ENCODE measurements at places on chromosomes 4 and X.
A peak's percentile ranks its signal among the peaks of the same experiment; 100 is the strongest.

GRCh38 chr4:184282251-184282713 is 64.6 kb upstream of the ENPP6 start:
- DNase-seq: peak; percentile 82

DNA sequence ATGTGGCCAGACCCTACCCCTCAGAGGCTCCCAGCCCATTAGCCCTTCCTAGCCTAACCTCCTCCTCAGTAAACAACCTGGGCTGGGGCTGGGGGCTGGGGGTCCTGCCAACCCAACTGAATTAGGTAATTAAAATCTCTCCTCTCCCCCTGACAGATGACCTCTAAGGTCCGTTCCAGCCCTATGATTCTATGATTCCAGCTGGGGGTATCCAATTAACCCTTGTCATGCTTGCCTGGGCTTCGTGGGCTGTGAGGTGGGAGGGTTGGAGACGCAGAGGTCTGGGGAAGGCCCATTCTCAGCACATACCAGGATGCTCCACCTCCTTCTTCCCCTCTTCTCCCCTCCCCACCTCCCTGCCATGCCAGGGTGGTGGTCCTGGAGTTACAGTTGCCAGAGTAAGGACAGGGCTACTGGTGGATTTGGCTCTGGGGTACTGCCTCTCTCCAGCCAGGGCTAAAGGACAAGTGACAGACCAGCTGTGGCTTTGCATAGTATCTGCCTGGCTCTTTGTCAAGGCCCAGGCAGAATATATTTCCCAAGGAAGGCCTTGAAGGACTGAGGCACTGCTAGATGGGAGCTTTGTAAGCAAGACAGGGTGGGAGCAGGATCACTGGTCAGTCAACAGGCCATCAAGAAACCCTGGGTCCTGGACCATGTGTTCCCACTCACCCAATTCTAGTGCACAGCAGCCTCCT is 82.1 kb downstream of the EFNB1 start:
- no peak for DNase-seq

GRCh38 chrX:69431420-69431819 is 72.7 kb upstream of the NALF2 start:
- DNase-seq: no peak

- no peak for DNase-seq
Observed at GRCh38 chr4:126993351-126993750, 639.4 kb upstream of the INTU start.

DNA sequence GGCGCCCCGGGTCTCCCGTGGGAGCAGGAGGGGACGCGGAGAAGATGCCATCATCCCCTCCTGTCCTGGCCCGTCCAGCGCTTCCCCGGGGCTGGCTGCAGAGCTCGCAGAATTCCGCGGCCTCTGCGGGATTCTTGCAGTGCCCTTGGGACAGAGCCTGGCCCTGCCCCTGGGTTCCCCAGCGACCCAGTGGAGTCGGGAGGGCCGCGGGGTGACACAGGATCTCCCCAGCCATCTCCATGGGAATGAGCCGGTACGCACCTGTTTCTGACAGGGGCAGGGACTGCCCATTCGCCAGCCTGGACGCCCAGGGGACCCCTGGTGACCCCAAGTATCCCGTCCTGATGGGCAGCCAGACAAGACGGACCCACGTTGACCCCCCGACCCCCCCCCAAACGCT is 482 bp downstream of the FAM9C start:
- no peak for DNase-seq

DNA sequence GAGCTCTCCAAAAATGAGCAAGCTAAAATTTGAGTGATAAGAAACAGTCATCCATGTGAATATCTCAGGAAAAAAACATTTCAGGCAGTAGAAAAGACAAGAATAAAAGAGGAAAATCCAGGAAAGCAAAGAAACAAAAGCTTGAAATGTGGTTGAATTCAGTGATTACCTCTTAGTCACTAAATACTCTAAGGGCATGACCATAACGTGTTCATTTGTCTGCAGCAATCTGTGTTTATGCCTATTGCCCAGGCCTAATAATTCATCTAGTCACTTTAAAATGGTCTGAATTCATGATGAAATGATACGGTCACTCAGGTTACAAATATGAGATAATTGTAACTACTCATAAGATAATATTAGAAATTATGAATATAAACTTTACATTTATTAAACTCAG is 837.9 kb downstream of the STPG2 start:
- no peak for DNase-seq

- no peak for DNase-seq
Observed at GRCh38 chrX:107755721-107756120, 19.9 kb downstream of the TSC22D3 start.

DNA sequence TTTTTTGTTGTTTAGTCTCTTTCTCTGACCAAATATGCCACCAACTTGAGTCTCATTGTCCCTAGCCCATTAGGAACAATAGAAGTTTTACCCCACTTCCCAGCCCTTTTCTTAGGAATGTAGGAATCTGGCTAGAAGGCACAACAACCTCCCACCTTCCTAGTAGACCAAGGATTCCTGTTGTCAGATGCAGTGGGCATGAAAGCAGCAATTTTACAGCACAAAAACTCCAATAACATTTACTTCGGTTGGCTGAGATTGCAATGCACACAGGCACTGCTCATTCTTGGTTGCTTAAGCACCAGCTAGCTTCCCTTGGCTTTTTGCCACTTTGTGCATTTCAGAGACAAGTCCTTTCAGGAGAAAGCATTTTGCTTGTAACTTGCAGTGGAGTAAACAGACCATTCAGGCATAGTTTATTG is 312.8 kb downstream of the TENM3 start:
- no peak for DNase-seq

DNA sequence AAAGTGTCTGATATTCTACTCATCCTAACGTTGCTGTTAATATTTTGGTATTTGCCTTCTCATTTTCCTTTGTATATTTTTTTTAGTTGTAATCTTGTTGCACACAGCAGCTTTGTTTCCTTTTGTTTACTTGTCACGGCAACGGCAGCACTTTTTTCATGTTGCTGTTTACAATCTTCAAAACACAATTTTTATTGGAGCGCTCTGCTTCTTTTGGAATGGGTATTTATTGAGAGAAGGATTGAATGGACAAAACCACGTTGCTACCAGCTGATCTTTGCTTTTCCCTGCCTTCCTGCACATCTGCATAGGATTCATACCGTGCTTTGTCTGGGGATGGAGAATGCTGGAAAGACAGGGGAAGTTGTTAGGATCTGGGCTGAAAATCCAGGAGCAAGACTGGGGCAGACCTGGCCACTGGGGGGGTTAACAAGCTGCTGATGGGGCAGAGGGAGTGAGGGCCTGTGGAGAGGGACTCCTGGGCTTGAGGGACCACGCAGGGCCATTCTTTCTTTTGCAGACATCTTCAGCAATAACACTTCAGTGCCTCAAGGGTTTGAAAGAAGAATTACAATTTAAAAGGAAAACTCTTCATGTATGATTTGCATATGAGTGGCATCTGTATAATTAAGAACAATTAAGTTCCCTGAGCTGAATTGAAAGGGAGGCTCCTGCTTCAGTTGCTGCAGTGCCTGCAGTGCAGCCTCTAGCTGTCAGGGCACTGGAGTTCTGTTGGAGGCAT is 69.8 kb downstream of the TMEM131L start:
- DNase-seq: no peak

DNA sequence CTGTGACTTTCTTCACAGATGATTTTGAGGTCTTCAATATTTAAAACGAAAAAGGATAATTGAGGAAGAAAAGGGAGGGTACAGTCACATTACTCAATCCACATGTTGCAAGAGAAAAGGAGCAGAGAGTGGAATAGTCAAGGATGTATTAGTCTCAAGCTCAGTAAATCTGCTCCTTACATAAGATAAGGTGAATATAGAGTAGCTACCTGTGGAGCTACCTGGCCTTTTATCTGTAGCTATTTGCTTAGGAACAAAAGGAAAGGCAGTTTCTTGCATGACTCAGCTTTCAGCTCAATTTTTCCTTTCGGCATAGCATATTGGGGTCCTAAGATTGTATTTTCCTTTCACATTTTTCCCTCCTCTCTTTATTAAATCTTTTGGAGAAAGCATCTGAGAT is 26.3 kb upstream of the ACTRT1 start:
- no peak for DNase-seq

DNA sequence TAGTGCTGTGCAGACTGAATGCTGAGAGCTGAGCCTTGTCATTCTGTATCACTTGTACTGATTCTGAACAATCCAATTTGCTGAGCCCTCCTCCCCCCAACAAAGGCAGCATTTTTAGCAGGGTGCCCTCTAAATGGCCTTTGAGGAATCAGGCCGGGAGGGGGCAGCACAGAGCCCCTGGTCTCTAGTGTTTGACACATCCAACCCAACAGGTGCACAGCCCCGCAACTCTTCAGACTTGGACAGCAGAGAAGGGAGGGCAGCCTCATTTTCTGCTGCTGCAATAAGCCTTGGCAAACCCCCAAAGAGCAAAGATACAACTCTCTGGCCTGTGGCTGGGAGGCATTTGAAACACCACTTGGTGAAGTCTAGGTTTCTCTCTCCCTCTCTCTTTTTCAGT is 3.4 kb downstream of the ATP1B4 start:
- peak; percentile 54 for DNase-seq

DNA sequence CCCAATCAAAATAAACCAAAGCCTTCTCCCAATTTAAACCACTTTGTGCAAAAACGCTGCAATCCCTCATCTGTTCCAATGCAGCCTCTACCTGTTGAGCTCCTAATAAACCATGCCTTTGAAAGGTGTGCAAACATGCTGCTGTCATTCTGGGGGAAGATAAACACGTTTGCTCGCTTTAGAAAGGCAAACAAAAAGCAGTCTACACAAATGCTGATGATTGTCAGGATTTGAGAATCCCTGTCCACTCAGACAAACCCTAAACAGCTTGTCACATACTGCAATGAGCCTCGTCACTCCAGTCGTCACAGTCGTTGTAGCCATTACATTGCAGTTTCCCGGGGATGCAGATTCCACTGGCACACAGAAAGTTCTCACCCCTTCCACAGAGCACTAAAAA is 145.2 kb downstream of the CORIN start:
- DNase-seq: no peak

DNA sequence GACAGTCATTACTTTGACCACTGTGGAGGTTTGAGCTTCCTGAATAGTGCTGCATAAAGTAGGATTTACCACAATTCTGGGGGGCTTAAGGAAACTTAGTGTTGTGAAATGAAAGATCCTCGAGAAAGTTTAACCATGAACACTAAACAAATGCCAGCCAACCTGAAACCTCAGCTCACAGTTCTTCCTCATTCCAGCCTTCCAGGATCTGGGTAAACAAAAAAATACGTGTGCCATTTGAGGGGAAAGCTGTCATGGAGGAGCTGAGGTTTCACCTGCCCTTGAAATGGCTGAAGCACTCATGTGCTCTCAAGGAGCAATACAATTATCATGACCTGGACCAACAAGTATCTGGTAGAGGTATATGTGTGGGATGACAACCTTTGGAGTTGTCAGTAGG is 142.7 kb downstream of the NPNT start:
- no peak for DNase-seq

- DNase-seq: no peak
Observed at GRCh38 chr4:112502871-112503270, 13.1 kb downstream of the NEUROG2 start.

- no peak for DNase-seq
Observed at GRCh38 chr4:6476893-6477292, 4.5 kb upstream of the PPP2R2C start.

GRCh38 chr4:106266201-106266600 is 49.8 kb downstream of the TBCK start:
- no peak for DNase-seq

DNA sequence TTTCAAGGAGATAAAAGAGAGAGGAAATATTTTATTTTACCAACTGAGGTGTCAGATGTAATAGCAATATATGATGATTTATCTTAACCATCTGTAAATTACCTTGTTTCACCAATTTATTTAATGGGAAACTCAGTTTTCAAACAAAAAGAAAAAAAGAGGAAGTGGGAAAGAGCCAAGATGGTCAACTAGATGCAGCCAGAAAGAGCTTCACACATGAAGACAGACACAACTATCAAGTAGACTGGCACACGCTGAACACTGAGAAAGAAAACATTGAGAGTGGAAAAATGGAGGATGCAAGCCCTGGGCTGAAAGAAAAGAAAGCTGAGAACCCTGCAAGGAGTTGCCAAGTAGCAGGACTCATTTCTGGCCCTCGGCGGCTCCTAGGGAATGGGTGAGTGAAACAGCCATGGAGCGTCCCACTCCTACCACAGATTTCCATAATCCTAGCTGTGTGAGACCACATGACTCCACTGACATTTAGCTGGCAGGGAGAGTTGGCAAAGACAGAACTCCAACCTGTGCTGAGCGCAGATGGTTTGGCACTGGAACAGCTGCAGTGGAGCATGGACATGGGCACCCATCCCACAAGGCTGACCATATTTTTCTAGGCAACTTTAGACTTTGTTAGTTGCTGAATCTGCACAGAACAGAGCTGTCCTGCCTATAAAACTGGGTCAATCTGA is 409.3 kb downstream of the FAM47B start:
- DNase-seq: no peak

GRCh38 chr4:1234811-1235292 is 14.1 kb downstream of the CTBP1 start:
- no peak for DNase-seq

DNA sequence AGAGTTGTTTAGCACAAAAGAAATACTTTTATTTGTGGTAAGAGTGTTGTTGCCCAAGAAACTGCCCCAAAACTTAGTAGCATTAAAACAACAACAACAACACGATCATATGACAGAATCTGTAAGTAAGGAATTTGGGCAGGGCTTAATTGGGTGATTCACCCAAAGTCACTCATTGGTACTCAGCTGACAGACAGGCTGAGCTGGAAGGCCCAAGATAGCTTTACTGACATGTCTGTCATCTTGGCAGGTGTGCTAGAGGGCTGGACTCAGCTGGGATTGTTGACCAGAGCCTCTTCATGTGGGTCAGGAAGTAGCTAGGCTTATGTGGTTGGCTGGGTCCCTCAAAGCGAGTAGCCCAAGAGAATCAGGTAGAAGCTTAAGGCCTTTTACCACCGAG is 52.3 kb downstream of the KIAA0232 start:
- no peak for DNase-seq

DNA sequence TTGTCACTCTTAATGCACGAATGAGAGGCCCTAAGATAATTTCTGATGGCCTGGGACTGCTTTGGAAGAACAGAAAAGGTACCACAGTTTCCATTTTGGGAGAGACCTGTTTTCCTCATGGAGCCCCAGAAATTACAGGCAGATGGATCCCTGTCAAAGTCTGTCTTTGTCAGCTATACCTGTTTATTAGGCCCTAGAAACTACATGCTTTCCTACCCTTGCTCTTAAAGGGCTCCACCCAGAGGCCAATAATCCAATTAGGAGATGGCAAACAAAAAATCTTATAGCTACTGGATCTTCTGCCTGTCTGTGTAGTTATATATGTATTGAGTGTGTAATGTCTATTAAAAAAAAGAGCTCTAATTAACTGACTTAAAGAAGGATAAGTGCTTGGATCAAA is 141.3 kb downstream of the NR3C2 start:
- DNase-seq: no peak

DNA sequence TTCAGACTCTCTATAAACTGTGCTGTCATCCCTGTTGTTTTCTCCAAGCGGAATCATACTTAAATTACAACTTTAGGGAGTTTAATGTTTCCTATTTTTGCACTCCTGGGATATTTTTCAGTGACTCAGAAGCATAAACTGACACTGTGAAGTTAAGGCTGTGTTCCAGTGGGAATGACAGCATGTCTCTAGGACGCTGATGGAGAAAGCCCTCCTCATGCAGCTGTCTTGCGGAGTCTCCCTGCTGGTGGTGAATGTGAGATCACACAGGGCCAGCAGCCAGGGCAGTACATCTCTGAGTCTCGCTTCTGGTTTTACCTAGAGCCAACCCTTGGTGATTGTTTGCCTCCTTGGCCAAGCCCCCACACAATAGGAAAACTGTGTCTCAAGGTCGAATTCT is 53.3 kb downstream of the NFKB1 start:
- DNase-seq: no peak

- no peak for DNase-seq
Observed at GRCh38 chr4:122480655-122481487, 24.3 kb upstream of the IL2 start.

Data from activated naive CD4-positive, alpha-beta T cell treated with anti-CD3 and anti-CD28 coated beads for 36 hours (primary cell).